ENCODE measurements at places on chromosomes 1 and 21. TPM values are rescaled to one million over a fixed set of nuclear protein-coding genes. Genes with fewer than 3 reads are reported as not detected.

Gene EFNA1
- 34.4 TPM for total RNA-seq

Gene PDZK1IP1
- total RNA-seq, result 5.3 TPM

Gene GNAT2
- not detected for total RNA-seq

Gene IARS2
- 99.5 TPM for total RNA-seq

Gene C4BPB
- total RNA-seq, result 2.0 TPM

Gene SHC1
- total RNA-seq, result 144 TPM

Gene CD1B
- total RNA-seq, result not detected

Gene E2F2
- 2.9 TPM for total RNA-seq

Measured in A549 treated with RU486 at 1 μM for 4 hours (cell line).